ENCODE measurements at places on chromosomes 2 and 18.

DNA sequence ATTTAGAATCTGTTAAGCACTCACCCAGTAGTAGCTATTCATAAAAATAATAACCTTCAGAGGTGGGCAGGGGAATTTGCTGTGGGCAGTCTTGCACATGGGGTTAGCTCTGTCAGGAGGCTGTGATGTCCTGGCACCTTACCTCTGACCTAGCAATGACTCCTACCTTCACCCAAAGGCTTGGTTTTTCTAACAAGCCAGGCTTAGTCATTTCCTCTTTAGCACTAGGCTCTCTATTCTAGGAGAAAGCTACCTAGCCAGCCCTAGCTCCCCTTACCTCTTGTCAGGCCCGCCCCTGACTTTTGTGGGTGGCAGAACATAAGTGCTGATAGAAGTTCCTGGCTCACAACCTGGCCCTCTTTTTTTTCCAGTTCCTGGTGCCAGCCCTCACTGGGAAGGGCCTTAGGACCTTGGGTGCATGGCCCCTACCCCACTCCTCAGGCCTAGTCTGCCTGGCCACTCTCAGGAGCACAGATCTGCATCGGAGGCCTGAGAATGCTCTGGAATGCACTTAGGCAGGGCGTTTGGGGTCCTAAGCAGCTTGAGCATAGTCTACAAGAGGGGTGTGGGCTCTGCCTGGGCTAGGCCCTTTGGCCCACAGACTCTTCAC is 17.7 kb downstream of the CPLX4 start:
- DNase-seq: no peak

GRCh38 chr2:62663411-62663810 is 42.1 kb upstream of the EHBP1 start:
- DNase-seq: no peak

DNA sequence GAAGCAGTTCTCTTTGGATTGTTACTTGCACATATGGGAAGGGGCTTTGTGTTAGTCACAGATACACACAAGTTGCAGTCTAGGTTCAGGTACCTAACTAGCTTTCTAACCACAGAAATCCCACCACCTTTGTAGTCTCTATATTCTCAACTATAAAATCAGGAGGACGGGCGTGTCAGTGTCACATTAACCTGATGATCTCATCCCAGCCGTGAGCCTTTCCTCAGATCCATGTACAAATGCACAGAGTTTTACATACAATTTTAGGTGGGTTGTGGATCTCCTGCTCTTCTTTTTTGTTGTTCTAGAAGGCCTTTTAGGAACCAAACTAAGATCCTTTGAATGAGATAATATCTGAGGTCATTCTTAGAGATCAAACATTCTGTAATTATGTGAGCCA is 94.0 kb downstream of the ZNF532 start:
- no peak for DNase-seq

GRCh38 chr18:57533868-57534510 is 52.5 kb downstream of the FECH start:
- DNase-seq: no peak

- no peak for DNase-seq
Observed at GRCh38 chr18:36706134-36706881, 122.5 kb downstream of the TPGS2 start.

- no peak for DNase-seq
Observed at GRCh38 chr2:32862269-32863055, 84.3 kb upstream of the LTBP1 start.

DNA sequence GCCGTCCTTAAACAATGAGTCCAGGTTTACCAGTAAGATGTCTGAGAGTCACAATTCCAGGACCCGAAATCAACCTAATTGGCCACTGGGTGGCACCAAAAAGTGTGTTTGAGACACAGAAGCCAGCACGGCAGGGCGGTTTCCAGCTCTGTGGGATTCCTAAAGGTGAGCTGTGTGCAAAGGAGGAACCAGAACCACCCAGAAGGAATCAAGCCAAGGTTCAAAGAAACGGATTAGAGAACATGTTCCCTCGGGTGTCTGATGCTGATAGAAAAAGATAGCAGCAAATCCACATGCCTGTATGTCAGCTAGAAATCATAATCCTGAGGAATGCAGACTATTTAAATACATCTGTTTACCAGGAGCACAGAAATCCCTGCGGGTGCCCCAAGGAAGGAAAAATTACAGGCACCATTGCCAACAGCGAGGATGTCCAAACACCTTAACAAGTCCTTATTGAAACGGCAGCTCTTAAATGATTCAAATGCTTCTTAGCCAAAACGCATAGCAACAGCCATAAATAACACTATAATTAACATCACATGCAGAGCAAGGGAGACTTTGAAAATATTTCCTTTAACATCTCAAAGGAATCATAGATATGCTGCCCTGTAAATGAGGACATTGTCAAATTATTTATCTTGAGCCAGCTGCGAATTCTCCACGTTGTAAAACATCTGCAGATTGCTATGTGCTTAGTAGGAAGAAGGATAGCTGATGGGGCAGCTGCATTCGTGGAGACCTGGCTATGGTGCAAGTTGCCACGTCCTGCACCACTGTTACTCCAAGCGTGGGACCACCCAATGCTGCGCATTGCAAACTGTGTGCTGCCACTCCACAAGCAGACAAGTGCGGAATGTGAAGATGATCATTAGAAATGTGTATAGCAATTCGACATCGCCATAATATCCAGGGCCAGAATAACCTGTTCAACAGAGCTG is 318.7 kb upstream of the NCKAP5 start:
- peak; percentile 33 for DNase-seq

- DNase-seq: no peak
Observed at GRCh38 chr2:150480971-150481830, 6.3 kb downstream of the RND3 start.

DNA sequence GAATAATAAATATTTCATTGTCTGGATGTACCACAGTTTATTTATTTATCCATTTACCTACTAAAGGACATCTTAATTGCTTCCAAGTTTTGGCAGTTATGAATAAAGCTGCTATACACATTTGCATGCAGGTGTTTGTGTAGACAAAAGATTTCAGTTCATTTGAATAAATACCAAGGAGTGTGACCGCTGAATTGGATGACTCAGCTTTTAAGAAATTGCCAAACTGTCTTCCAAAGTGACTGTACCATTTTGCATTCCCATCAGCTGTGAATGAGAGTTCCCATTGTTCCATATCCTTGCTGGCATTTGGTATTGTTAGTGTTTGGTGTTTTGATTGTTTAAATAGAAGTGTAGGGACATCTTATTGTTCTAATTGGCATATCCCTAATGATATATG is 36.2 kb upstream of the FMNL2 start:
- no peak for DNase-seq

GRCh38 chr2:64879745-64880144 is 109.5 kb upstream of the SLC1A4 start:
- no peak for DNase-seq

GRCh38 chr2:113877711-113878598 is 11.9 kb upstream of the ACTR3 start:
- no peak for DNase-seq

GRCh38 chr18:27214831-27215230 is 29.7 kb upstream of the CHST9 start:
- DNase-seq: no peak

GRCh38 chr18:63378919-63379638 is 12.1 kb upstream of the KDSR start:
- DNase-seq: no peak

DNA sequence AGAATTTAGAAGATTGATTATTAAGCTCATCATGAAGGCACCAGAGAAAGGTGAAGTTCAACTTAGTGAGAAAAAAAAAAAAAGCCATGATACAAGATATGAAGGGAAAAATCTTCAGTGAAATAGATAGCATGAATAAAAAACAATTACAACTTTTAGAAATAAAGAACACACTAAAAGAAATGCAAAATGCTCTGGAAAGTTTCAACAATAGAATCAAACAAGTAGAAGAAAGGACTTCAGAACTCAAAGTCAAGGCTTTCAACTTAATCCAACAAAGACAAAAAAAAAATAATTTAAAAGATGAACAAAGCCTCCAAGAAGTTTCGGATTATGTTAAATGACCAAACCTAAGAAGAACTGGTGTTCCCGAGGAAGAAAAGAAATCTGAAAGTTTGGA is 105.5 kb downstream of the GRB14 start:
- no peak for DNase-seq

GRCh38 chr2:2765839-2766495 is 434.9 kb upstream of the MYT1L start:
- no peak for DNase-seq

DNA sequence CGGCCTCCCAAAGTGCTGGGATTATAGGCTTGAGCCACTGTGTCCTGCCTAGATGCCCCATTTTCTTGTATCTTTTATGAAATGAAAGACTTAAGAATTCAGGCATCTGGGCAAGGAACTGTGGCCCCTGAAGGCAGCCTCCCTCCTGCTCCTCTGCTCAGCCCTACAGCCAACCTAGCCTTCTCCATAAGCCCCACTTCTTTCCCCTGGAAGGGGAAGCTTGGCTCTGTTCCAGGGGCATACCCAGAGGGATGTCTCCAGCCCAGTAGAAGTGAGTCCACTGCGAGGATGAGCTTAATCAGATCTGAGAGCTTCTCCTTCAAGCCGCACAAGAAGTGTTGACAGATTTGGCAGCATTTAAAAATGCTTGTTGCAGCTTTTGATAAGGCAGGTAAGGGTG is 39.7 kb downstream of the RHOB start:
- no peak for DNase-seq

DNA sequence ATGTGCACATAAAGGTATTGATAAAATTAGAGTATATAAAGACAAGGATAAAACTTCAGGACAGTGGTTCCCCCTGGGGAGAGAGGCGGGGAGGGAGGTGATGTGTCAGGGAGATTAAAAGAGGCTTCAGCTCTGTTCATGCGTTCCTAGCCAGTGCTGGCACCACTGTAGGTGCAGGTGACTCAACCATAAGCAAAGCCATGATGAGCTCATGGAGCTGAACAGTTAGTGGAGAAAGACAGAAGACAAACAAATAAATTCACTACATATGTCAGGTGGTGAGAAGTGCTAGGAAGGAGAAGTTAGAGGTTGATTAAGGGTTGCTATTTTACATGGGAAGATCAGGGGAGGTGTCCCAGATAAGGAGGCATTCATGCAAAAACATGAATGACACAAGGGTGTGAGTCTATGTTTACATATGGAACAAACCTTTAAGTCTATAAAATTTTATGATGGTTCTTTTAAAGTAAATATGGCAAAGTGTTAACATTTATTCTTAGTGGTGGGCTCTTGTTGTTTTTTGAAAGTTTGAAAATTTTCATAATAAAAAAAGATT is 136.0 kb downstream of the ANKRD44 start:
- DNase-seq: no peak
